ENCODE measurements at places on chromosomes 12 and 14. TPM values are rescaled to one million over a fixed set of nuclear protein-coding genes. Genes with fewer than 3 reads are reported as not detected.

Gene COCH
- 0.19 TPM for polyA plus RNA-seq

DNA sequence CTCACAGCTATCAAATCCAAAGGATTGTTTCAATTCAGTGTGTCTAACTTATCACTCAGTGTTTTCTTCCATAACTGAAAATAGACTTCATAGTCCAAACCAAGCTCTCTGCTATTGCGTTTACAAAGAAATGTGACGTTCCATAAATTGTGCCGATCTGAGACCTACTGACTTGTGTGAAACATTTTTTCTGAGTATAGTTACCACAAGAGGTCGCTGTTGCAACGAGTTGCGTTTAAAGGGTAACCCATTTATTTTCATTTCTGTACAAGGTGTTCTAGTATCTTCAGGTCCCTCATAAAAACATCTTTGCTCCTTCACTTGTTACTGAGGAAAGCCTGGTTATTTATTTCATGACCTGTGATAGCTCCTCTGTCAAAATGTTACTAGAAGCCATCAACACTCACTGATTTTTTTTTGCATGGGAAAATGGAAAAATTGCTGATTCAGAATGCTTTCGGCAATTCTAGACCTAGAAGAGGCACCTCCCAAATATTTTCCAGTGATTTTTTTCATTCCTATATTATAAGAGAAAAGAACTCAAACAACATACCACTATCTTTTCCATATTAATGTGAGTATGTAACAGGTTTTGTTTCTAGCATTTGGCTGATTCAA is 60.9 kb upstream of the OR4E1 start:
- DNase-seq: no peak

Gene AICDA
- not detected for polyA plus RNA-seq

Gene ATG14
- 12.2 TPM for polyA plus RNA-seq

- no peak for DNase-seq
Measured at GRCh38 chr12:117046011-117046369, 53.2 kb downstream of the TESC start.

- DNase-seq: peak; percentile 95
Measured at GRCh38 chr12:124928095-124928911, 13.9 kb upstream of the UBC start.

Gene OR4N5
- polyA plus RNA-seq: not detected

DNA sequence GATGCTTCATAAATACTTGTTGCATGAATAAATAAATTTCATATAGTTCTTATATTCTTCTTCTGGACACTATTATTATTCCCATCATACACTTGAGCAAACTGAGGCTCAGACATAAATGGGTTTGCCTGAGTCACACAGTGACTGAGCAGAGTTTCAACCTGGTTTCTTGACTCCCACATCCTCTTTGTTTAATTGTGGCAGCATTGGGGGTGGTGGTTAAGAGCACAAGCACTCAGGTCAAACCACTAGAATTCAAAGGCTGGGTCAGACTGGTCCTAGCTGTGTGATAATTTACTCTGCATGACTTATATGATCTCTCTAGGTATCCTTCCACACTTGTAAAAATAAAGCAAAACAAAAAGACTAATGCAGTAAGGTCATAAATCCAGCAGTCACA is 274.9 kb upstream of the SRRM4 start:
- DNase-seq: no peak

- no peak for DNase-seq
Measured at GRCh38 chr12:115683240-115683780, 594.2 kb downstream of the MED13L start.

Gene ALX1
- polyA plus RNA-seq: not detected

DNA sequence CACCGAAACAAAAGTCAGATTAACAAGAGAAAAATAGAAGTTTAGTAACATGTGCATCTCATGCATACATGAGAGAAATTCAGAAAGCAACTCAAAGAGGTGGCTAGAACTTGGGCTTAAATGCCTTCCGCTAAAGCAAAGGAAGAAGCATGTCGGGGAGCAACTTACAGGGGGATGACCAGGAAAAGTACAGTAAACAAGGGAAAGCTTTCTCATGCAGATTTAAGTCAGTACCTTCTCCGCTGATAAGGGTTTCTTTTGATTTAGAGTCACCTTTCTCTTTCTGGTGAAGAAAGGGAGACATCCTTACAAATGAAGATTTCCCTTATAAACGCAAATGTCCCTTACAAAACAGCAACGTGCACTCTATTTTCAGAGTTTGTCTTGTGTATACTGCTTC is 6.0 kb upstream of the RNASE6 start:
- DNase-seq: no peak

Gene DBX2
- polyA plus RNA-seq: not detected

GRCh38 chr14:65297744-65298143 is 114.8 kb upstream of the FUT8 start:
- DNase-seq: no peak

- no peak for DNase-seq
Measured at GRCh38 chr12:820336-820735, 68.0 kb downstream of the WNK1 start.

Gene HOXC4
- 0.05 TPM for polyA plus RNA-seq

- DNase-seq: no peak
Measured at GRCh38 chr14:95248432-95248831, 71.3 kb downstream of the CLMN start.

GRCh38 chr12:103780093-103780440 is 61.0 kb downstream of the NT5DC3 start:
- DNase-seq: no peak

Gene RPGRIP1
- polyA plus RNA-seq: not detected

Gene CMTM5
- polyA plus RNA-seq: 0.37 TPM

- no peak for DNase-seq
Measured at GRCh38 chr12:91833780-91834359, 311.8 kb downstream of the BTG1 start.

GRCh38 chr14:63878052-63878451 is 25.2 kb downstream of the SYNE2 start:
- no peak for DNase-seq

GRCh38 chr12:3213188-3213587 is 136.0 kb downstream of the TSPAN9 start:
- DNase-seq: no peak

Gene SERPINA1
- 1.9 TPM for polyA plus RNA-seq

- peak; percentile 24 for DNase-seq
Measured at GRCh38 chr12:106386813-106387535, 29.4 kb downstream of the POLR3B start.

Gene MLF2
- polyA plus RNA-seq: 241 TPM

DNA sequence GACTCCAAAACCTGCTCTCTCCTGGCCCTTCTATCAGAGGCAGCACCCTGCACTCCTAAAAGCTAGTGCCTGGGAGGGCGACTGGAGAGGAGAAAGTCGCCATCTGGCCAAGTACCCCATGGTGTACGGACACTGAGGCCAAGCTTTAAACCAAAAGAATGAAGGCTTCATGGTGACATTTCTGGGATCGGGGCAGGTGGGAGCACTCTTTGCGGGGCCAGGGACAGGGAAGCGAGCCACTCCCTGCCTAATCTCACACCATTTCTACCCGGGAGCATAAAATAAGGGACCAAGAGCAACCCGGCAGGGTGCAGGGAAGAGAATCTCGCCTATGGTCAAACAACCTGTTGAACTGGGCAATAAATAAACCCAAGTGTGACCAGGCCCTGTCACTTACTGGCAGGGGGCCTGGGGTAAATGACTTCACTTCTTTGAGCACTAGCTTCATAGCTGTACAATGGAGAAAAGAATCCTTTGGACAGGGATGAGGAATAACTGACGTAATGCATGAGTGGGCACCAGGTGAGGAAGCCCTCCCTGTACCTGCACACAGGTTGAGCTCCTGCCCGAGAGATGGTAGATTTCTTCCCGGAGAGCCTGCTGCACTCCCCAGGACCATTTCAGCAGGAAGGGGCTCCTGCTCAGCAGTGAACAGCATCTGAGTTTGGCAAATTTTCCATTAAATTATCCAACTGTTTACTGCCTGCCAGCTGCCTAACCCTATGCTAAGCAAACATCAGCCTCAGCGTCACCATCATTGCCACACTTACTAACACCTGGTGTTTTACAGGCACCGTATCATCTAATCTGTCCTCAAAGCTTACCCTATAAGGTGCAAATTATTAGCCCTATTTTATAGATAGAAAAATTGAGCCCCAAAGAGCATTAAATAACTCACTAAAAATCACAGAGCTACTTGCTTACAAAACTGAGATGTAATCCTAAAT is 2.0 kb downstream of the SERPINA1 start:
- DNase-seq: no peak

Data from AG04450 (cell line).